T-helper 22 cell (primary cell): ENCODE measurements at places on chromosomes 5 and 9.

- no peak for DNase-seq
Observed at GRCh38 chr5:179457612-179458011, 92.7 kb upstream of the RUFY1 start.

DNA sequence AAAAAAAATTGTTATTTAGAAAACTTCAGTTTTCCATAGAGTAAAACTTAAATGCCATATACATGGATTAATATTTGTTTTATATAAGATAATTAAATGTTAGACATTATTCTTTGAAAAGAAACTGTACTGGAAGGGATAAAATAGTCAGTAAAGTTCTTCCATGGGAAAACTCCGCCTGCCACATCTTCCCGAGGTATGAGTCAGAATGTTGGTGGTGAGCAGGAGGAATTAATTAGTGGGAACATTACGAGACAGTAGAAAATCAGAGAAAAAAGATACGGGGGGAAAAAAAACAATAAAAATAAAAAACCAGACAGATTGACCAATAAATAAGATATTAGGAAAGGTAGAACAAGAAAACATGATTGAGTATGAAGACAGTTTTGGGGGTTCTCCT is 930.3 kb upstream of the C9orf72 start:
- no peak for DNase-seq

GRCh38 chr5:170360709-170361108 is 28.5 kb downstream of the KCNMB1 start:
- no peak for DNase-seq

GRCh38 chr5:82641331-82642003 is 363.3 kb upstream of the RPS23 start:
- DNase-seq = no peak

- DNase-seq = no peak
Observed at GRCh38 chr9:134307674-134308638, 18.3 kb upstream of the RXRA start.

DNA sequence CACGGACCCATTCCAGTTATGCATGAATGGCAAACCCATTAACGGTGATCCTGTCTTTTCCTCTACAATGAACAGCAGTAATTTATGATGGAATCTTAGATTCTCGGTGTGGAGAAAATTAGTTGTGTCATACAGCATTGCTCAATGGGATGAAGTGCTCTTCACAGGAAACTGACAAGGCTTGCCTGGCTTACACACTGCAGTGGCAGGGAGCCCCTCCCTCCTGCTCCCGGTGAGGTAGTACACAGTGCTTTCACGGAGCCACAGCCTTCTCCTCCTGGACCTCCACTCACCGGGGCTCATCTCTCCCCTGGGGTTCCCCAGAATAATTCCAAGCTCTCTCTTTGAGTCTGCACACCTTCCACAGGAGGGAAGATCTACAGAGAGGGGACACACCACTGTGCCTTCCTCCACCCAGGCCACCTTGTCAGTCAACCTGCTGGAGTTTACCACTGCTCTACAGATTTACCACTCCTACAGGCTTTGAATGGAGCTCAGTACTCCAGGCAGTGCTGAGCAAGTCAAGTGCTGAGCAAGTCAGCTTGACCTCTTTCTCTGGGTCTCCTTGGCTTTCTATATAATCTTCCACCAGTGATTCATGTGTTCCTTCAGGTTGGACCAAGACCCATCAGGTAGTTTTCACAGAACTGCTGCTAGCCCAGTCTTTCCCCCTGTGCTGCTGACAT is 59.1 kb upstream of the TBC1D2 start:
- no peak for DNase-seq

DNA sequence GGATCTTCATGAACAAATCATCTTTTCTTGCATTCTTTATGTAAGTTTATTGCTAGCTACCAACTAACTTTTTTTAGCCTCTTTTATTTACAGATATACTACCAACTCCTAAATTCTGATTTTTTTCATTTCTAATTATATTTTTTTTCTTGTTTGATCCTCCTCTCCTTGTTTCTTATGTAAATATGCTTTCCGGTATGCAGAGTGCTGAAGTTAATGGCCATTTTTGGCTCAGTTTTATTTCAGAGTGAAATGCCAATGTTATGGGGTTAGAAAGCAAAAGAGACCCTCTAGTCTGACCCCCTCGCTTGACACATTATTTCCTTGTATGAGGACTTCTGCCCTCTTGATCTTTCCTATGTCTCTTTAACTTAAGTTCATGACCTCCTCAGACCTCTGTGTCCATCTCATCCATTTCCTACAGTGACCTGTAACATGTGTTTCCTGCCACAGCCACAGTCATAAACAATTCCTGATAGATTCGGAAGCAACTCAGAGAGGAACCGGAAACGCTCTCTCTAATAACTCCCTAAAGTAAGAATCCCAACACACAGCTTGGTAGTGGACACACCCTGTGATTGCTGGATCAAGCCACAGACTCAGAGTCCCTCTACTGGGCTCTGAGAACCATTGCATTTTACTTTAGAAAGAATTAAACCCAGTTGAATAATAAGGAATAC is 42.9 kb upstream of the AFAP1L1 start:
- no peak for DNase-seq

DNA sequence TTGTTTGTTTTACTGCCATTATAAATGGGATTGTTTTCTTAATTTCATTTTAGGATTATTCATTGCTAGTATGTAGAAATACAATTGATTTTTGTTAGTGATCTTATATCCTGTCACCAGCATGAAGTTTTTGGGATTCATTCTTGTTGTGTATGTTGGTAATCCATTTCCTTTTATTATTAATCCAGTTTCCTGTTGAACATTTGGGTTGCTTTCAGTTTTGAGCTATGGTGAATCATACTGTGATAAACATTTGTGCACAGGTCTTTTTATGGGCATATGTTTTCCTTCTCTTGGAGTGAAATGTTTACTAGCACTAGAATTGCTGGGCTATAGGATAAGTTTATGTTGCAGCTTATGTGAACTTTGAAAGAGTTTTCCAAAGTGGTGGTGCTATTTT is 69.6 kb downstream of the MAN2A1 start:
- no peak for DNase-seq

GRCh38 chr5:55471468-55471867 is 63.3 kb downstream of the PLPP1 start:
- DNase-seq = no peak

- peak; percentile 48 for DNase-seq
Observed at GRCh38 chr9:132486706-132487350, 76.8 kb downstream of the CFAP77 start.

DNA sequence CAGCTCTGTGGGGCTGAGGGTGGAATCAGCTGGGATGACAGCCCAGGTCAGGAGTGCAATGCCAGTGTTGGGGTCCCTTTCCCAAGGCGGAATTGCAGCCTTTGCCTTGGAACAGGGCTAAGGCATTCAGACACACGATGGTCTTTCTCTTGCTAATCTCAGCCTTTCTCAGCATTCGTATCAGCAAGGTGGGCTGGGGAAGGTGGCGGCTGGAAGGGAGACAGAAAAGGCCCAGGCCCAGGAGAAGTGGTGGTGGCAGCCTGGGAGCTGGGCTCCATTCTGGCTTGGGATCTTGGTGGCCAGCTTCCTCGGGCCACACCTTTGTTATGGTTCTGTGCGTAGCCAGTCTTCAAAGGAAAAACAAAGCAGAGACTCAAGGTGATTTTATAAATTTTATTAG is 1.1 kb upstream of the ARHGEF28 start:
- DNase-seq = no peak

DNA sequence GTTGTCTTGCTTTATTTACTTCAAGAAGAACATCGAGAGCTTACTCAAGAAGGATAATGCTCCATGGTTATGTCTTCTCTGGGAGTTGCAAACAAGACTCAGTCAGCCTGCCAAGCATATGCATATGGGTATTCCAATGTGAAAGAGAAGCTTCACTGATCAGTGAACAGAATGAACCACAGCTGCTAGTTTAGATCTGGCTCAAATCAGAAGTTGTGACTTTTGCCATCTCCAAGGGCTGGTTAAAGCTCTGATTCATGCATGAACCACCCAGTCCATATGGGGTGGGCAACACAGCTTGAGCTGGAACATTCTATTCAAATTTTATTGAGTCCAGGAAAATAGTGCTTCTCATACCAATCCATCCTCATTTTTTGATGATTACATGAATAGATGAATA is 50.0 kb downstream of the ATPSCKMT start:
- DNase-seq = no peak

DNA sequence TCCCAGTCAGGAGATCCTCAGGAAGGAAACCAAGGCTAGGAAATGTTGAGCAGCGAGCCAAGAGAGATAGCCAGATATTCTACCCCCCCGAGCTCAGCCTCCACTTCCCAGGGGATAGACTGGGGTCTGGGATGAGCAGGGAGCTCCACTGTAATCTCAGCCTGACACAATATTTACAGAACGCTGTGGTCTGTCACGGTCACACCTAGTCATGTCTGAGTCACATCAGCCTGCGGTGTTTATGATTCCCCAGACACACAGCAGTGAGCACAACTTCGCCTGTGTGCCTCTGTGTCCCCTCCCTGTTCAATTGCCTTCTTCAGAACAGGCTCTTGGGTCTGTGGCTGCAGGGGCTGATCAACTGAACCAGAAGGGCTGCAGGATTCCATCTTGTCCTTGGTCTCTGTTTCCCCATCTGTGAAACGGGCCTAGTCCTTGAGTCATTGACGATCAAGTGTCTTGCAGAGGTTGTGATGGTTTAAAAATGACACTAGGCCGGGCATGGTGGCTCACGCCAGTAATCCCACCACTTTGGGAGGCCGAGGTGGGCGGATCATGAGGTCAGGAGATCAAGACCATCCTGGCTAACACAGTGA is 8.6 kb upstream of the PRRX2 start:
- no peak for DNase-seq

- no peak for DNase-seq
Observed at GRCh38 chr5:71738662-71739361, 19.7 kb downstream of the CARTPT start.

- no peak for DNase-seq
Observed at GRCh38 chr9:117733465-117733864, 29.3 kb downstream of the TLR4 start.

DNA sequence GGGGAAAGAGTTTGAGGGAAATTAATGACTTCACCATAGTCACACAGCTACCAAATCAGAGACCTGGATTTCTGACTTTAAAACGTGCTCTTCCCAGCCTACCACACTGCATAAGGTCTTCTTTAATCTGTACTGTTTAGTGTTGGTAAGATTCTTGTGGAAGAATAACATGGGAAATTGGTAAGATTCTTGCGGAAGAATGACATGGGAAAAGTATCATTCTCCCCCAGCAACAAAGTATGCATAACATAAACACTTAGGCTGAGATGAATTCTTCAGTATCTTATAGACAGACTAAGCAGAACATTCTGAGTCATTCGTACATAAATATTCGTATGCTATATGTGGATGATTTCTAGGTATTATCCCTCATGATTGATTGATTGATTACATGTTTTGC is 170.4 kb downstream of the FOCAD start:
- no peak for DNase-seq

GRCh38 chr5:66438087-66438486 is 158.1 kb upstream of the MAST4 start:
- no peak for DNase-seq

GRCh38 chr5:81854485-81854884 is 103.6 kb upstream of the SSBP2 start:
- DNase-seq = no peak

DNA sequence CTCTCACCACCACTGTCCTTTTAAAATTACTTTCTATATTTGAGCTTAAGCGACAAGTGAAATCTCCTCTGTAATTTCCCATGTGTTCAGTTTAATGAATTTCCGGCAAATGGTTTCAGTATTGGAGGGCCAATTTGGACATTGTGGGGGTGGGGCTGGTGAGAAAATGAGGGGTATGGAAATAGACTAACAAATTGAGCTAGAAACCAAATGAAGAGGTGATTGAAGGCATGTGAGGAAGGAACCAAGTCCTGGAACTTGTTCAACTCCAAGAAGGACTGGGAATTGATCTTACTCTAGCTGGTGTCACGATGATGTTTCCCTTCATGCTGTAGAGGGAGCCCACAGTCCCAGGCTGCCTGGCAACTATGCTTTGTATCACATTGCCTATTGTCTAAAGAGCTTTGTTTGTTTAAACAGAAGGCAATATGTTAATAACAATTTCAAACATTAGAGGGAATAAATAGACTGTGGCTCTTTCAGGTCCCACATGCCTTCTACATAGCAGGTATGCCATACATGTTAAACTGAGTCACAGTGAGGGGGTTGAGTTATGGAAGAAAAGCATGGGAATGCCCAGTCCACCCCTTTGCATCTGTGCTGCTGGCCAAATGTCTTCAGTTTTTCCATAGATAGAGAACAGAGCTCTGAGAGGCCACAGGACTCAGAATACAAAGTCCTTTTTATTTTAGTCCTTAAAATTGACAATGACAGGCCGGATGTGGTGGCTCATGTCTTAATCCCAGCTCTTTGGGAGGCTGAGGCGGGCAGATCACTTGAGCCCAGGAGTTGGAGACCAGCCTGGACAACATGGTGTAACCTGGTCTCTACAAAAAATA is 25.0 kb upstream of the MATR3 start:
- no peak for DNase-seq

DNA sequence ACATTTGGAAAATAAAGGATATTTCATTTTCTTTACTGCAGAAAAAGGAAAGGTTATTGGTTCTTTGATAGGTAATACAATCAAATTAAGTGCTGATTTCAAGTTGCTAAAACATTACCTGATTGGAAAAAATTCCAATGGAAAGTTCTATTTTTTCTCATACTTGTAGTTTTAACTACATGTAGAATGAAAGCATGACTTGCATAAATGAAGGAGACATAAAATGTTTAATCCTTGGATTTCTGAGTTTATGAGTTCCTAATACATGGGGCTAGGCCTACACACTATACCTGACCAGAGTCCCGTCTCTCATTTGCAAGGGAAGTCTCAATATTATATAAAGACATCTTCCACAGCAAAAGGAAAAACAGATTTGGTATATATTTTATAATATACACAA is 5.2 kb upstream of the MEIKIN start:
- no peak for DNase-seq

GRCh38 chr5:16888694-16889124 is 47.4 kb downstream of the MYO10 start:
- DNase-seq = no peak

GRCh38 chr9:120891884-120892747 is 15.1 kb upstream of the PHF19 start:
- DNase-seq = no peak

- no peak for DNase-seq
Observed at GRCh38 chr5:14928661-14929060, 57.1 kb upstream of the ANKH start.

DNA sequence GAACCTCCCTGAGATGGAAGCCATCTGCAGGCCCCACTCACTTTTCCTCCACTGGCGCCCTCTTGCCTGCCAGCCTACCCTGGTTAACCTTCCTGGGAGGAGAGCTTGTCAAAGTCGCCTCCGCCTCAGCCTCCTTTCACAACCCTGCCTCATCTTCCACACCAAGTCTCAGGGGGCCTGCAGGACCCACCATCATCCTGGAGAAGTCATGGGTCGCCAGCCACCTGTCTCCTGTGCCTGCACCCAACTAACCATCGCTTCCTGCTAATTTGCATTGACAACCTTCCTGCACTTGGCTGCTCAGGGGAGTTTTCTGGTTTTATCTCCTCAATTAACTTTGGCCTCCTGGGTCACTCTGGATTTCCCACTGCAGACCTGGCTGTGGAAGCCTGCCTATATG is 52.8 kb upstream of the GRHPR start:
- no peak for DNase-seq

- DNase-seq = no peak
Observed at GRCh38 chr5:85205430-85205829, 820.8 kb upstream of the EDIL3 start.
